ENCODE measurements at places on chromosomes 5 and 9.

- no peak for DNase-seq
Measured at GRCh38 chr9:28781481-28781880, 1208.2 kb upstream of the C9orf72 start.

GRCh38 chr9:121750715-121751623 lies 99.5 kb downstream of the DAB2IP start:
- DNase-seq: no peak

DNA sequence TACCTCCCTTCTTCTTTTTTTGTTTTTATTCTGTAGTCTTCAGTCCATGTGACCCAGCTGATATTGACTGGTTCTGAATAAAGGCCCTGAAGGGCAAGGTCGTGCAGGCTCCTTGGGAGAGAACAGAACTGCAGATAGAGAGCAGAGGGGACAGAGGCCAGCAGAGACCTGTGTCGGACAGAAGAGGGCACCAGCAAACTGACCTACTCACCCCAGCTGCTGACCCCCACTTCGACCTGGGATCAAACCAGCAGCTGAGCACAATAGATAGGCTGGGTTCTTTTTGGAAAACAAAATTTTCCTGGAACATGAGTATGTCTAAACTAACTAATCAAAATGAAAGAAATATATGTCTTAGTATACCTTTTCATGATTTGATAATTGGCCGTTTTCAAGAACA lies 695.1 kb downstream of the NR2F1-AS1 start:
- peak; percentile 23 for DNase-seq

GRCh38 chr5:64811050-64811640 lies 42.4 kb downstream of the CWC27 start:
- peak; percentile 6 for DNase-seq

GRCh38 chr9:116647515-116647809 lies 39.6 kb upstream of the TRIM32 start:
- no peak for DNase-seq

DNA sequence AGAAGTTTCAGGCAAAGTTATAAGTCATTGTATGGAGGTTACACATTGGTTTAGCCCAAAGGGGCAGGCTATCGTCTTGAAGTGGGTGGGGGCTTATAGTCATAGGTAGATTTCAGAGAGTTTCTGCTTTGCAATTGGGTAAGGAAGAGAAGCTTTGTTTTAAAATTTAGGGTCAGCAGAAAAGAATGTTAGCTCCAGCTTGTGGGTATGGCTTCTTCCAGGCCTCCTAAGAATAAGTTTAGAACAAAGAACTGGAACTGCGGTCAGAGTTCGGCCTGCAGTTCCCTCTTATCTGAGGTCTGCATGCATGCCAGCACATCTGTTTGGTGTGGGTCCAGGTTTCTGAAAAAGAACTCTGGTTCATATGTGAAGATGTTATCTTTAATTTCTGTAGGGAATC lies 96.1 kb downstream of the CYFIP2 start:
- DNase-seq: no peak

DNA sequence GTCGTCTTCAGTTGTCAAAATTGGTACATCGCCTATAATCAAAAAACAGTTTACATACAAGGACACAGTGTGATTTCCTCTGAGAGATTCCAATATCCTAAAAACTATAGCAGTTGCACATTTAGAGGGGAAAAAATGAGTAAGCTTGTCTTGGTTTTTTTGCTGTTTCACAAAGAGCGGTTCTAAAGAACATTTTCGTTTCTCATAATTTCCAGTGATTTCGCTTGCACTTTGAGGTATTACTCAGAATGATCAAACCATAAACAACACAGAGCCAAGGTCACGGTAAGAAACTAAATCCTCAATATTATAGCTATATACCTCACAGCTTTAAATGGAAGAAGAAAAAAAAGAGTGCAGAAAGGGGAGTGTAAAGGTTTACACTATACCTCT lies 861 bp downstream of the MTX3 start:
- no peak for DNase-seq

Measured in NT2/D1 (cell line).